Stimulated activated naive CD8-positive, alpha-beta T cell treated with anti-CD3 and anti-CD28 coated beads, Interleukin-15, amount 100 ng/mL, for 72 hours (primary cell): ENCODE measurements at places on chromosomes 1 and 21.

- DNase-seq: no peak
Measured at GRCh38 chr21:27586986-27587385, 620.1 kb upstream of the ADAMTS5 start.

DNA sequence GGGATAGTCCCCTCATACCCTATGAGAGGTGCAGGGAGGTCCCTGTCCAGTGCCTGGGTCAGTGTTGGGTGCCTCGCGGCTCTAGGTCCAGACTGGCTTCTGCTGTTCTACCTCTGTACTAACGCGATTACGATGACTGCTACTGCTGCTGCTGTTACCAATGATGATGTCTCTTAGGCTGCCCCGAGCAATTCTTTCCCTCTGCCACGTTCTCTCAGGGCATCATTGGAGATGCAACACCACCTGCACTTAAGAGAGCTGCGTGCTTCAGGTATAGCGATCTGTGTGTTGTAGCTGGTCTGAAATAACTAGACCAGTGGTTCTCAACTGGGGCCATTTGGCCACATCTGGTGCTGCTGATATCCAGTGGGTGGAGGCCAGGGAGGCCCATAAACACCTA, 36.9 kb downstream of the KAZN start:
- DNase-seq: no peak

GRCh38 chr1:197659171-197659570, 116.1 kb downstream of the DENND1B start:
- DNase-seq: no peak

DNA sequence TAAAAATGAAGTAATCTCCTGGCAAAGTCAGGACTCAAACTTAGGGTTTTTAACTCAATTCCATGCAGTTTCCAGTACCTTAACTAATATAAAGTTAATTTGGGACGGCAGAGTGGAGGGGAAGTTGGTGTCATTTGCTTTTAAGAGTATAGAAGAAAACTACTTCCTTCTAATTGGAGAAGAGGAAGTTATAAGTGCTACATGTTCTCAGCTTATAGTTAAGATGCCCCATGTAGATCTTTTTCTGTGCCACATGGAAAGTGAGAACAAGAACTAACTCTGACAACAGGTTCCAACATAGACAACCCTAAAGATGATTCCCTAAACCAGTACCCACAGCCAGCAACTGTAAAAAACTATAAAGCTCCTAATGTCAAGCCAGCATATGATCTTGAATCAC, 11.5 kb downstream of the RRAGC start:
- DNase-seq: no peak

GRCh38 chr21:34887725-34888568, 161.2 kb downstream of the RUNX1 start:
- peak; percentile 91 for DNase-seq

DNA sequence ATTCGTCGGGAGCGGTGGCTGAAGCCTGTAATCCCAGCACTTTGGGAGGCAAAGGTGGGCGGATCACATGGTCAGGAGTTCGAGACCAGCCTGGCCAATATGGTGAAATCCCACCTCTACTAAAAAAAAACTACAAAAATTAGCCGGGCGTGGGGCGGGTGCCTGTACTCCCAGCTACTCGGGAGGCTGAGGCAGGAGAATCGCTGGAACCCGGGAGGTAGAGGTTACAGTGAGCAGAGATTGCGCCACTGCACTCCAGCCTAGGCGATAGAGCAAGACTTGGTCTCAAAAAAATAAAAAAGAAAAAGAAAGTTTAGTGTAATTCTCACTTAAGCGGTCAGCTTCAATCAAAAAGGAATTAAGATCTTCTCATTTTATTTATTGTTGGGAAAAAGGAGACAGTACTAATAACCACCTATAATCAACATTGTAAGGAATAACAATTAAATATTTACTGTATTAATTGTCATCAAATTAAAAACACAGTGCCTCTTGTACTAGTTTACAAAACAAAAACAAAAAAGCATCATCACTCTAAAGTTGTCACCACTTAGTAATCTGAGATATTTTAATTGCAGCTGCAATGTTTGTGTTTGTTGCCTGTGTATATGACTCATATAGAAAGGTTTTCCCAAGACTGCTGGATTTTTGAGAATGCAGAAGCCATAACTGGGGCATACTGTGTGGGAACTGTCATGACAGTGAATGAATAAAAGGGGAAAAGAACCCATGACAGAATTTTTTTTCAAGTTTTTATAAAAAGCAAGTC, 3.7 kb downstream of the FBXO42 start:
- DNase-seq: no peak

- DNase-seq: peak; percentile 83
Measured at GRCh38 chr1:100941098-100941527, 45.2 kb downstream of the SLC30A7 start.

GRCh38 chr1:238950784-238951183, 435.6 kb upstream of the CHRM3 start:
- no peak for DNase-seq

GRCh38 chr1:232074265-232074664, 447.7 kb downstream of the DISC1 start:
- no peak for DNase-seq

DNA sequence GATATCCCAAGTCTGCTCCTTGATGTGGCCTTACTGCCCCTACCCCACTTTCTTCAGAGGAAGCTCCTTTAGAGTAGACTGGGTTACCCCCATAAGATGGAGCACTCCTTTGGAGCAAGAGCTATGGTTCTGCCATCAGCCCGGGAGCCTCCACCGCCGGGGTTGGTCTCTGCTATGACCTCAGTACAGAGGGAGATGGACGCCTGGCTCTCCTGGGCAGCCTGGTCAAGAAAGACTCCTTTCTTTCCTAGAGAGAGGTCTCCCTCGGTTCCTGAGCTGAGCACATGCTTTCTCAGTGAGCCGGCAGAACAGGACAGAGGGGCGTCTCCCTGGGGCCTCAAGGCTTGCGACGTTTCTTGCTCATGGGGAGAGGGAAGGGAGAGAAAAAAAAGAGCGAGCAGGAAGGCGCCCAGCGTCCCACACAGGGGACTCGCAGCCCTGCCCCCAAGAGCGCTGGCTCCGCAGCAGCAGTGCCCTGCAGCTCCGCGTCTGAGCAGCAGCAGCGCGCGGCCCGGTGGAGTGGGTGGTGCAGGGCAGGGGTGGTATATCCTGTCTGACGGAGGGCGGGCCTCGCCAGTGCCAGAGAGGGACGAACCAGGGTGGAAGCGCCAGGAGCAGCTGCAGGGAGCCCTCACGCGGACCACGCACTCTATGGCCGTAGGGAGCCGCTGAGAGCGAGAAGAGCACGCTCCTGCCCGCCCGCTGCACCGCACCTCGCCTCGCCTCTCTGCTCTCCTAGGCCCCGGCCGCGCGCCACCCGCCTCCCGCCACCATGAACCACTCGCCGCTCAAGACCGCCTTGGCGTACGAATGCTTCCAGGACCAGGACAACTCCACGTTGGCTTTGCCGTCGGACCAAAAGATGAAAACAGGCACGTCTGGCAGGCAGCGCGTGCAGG, at the start of gene PKP1:
TSS of gene PKP1 (plus strand) at position 576 of the 899 bp plus-strand sequence. CDS start at position 773, 197 bp downstream.
- peak; percentile 45 for DNase-seq

- no peak for DNase-seq
Measured at GRCh38 chr1:9314111-9314510, 21.4 kb downstream of the SPSB1 start.

- DNase-seq: no peak
Measured at GRCh38 chr1:16719571-16720350, 20.6 kb upstream of the RNU1-4 start.

DNA sequence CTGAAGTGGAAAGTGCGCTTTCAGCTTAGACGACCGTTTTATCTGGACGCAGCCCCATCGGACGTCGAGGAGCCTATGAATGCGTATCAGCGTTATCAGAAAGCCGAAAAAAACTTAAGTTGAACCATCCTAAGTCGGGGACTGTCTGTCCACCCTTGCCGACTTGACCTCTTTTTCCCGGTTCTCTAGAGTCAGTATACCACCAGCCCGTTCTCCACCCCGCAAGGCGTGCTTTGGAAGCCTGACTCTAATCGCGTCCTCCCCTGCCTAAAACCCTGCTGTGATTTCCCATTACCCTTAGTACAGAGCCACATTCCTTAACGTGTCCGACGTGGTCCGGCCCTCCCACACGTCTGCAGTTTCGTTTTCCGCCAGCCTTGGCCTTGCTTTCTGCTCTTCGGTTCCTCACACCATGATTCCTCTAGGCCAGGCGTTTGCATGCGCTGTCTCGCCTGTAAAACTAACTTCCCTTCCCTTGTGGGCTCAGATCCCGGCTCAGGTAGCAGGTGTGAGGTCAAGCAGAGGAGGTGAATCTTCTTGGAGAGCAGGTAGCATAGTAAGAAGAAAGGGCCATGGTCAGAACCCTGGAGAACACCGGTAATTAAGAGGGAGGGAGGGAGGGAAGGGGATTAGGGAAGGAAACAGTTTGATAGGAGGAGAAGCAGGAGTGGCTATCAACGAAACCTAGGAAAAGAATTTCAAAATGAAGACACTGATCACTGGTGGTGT, 865 bp downstream of the ADPRS start:
- DNase-seq: no peak

- DNase-seq: no peak
Measured at GRCh38 chr1:201884425-201884824, 4.3 kb upstream of the SHISA4 start.

DNA sequence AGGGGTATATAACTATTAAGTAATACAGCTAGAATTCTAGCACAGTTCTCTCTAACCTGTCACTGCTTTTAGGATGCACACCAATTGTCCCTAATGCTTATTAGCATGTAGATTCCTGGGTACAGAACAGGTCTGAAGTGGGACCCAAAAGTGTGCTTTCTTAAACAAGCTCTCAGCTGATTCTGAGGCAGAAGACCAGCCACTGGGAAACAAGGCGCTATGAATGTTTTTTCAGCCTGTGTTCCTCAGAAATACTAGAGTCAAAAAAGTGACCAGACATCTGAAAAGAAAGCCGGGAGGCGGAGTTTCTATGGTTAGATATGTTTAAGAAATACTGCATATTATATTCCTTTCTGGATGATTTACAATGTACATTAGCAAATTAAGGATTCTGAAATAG, 1.8 kb downstream of the PEF1 start:
- DNase-seq: no peak

- no peak for DNase-seq
Measured at GRCh38 chr1:110185181-110185580, 24.9 kb upstream of the KCNC4 start.

DNA sequence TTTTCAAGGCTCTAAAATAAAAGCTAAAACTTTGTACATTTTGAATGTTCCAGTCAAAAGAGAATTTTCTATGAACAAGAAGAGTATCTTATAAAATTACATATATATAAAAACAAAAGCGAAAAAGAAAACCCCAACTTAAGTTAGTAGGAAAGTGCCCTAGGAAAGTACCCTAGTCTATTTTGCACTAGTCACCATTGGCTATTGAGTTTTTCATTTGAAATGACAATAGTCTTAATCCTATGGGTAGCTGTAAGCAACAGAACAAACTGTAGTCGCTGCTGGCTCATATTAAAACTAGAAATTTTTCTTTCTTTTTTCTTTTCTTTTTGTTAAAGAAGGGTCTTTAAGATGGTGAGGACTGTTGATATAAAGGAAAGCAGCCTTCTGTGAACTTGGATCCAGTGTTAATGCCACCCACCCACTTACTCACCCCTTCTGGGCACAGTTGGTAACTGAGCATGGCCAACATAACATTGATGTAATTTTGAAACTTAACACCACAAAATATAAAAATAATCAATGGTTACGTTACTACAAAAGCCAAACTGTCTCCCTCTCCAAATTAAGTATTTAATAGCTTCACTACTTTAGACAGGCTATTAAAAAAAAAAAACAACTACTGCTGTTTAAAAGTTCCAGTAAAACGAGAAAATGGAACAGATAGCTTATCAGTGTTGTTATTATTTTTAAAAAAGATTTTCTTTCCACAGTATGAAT, 177.0 kb downstream of the EIF4G3 start:
- DNase-seq: no peak

DNA sequence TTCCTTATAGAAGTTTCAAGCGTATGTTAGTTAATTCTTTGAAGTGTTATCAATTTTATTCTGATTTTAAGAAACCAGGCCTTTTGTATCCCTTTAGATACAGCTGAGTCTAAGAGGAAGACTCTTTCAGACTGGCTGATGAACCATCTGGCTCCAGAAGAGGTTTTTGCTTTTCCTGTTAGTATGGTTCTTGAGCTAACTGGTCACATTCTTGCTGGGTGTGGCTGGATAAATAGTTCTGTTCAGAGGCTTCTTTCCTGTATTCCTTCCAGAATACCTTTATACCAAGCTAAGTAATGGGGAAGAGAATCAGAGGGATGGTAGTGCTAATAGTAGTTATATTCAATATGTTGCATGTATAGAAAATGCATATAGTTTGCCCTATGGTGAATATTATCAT, 12.4 kb downstream of the HS2ST1 start:
- no peak for DNase-seq

DNA sequence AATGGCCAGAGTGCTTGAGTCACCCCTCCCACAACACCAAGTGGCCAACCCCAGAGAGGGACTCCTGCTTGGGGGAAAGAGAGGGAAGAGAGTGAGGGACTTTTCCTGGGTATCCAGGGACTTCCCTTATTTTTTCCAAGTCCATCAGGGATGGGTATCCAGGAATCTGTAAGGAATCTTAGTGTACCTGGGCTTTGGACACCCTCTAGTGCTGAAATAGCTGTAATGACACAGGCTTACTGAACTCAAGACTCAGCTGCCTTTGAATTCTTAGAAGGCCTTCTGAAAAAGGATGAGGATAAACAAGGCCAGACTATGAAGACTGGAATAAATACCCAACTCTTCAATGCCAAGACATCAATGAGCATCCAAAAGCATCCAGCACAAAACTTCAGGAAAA, 12.0 kb downstream of the TSHB start:
- DNase-seq: no peak

- DNase-seq: no peak
Measured at GRCh38 chr1:17572264-17572985, 32.9 kb downstream of the ARHGEF10L start.

DNA sequence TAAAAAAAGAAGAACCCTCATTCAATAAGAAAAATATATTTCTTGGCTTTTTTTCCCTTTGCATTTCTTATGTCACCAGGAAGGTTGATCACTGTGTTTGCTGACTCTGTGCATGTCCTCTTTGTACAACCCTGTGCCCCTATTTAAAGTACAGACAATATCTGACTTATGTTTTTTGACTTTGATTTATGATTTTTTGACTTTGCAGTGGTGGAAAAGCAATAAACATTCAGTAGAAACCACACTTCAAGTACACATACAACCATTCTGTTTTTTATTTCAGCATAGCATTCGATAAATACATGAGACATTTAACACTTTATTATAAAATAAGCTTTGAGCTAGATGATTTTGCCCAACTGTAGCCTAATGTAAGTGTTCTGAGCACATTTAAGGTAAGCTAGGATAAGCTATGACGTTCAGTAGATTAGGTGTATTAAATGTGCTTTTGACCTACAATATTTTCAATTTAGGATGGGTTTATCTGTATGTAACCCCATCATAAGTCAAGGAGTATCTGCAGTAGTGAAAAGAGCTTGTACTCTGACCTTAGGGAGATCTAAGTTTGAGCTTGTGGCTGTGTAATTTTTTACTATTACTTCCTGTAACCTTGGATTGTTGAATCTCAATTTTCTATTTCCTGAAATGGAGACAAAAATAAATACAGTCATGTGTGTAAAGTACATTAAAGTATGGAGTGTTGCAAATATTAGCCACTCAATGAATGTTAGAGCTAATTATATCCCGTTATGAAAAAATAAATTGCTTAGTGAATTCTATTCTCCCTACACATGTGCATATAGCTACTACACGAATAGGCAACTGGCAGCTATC, 1.2 kb downstream of the RNASEL start:
- no peak for DNase-seq

GRCh38 chr1:70528590-70529333, 117.7 kb downstream of the CTH start:
- DNase-seq: no peak
